ENCODE measurements at places on chromosomes 7 and 10.

GRCh38 chr10:2924431-2924830 is 142.9 kb upstream of the PFKP start:
- DNase-seq = no peak

DNA sequence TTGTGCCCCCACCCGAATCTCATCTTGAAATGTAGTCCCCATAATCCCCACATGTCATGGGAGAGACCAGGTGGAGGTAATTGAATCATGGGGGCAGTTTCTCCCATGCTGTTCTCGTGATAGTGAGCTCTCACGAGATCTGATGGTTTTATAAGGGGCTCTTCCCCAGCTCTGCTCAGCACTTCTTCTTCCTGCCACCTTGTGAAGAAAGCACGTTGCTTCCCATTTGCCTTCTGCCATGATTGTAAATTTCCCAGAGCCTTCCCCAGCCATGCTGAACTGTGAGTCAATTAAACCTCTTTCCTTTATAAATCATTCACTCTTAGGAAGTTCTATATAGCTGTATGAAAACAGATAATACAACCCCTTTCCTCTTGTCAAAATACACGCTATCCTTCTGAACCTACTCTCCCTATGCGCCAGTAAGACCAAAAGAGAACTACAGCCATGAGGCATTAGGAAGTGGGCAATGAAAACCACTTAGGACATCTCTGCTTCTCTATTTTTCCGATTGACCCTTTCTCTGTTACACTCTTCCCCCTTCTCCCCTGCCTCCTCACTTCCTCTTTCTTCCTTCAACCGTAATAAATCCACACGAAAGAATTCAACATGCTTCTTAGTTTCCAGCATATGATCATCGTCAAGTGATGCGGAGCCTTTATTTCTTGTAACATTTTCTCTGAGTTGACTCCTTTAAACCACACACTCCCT is 101.2 kb upstream of the WDR11 start:
- no peak for DNase-seq

DNA sequence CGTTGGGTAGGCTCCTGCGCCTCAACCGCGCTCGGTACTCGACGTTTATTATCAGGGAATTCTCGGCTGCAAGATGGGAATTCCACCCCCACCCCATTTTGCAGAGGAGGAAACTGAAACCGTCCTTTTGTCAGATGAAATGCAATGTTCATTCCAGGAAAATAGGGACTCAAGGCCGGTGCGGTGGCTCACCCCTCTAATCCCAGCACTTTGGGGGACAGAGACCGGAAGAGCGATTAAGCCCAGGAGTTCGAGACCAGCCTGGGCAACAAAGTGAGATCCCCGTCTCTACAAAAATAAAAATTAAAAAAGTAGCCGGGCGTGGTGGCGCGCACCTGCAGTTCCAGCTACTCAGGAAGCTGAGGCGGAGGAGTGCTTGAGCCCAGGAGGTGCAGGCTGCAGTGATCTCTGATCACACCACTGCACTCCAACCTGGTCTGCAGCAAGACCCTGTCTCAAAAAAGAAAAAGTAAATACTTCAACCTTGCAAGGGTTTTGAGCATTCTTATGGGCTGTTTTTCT is 720 bp upstream of the RFC2 start:
- no peak for DNase-seq

DNA sequence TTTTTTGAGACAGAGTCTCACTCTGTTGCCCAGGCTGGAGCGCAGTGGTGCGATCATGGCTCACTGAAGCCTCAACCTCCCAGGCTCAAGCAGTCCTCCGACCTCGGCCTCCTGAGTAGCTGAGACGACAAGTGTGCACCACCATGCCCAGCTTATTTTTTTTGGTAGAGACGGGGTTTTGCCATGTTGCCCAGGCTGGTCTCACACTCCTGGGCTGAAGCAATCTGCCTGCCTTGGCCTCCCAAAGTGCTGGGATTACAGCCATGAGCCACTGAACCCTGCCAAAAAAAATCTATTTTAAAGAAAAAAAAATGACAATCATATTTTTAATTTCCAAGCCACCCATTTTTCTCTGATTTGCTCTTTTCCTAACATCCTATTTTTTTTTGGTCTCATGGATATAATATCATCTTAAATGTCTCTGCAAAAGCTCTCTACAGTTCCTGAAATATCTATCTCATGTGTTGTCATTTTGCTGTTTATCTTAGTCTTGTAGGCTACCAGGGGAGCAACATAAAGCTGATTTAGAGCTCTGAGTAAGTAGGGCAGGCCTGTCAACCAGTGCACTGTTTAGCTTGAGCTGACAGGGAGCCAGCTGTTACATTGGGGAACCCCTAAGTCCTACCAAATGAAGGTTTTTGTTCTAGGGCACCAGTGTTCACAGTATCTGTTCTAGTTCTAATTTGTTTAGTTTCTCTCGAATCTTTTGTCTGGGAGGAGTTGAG is 29.9 kb upstream of the HBP1 start:
- no peak for DNase-seq

- peak; percentile 18 for DNase-seq
Measured at GRCh38 chr7:92586403-92586802, 3.8 kb downstream of the FAM133B start.

Data from fibroblast of skin of left quadriceps (primary cell).